ENCODE measurements at places on chromosomes 4 and X.

GRCh38 chr4:21949073-21949457 lies 493 bp upstream of the KCNIP4 start:
- no peak for DNase-seq

DNA sequence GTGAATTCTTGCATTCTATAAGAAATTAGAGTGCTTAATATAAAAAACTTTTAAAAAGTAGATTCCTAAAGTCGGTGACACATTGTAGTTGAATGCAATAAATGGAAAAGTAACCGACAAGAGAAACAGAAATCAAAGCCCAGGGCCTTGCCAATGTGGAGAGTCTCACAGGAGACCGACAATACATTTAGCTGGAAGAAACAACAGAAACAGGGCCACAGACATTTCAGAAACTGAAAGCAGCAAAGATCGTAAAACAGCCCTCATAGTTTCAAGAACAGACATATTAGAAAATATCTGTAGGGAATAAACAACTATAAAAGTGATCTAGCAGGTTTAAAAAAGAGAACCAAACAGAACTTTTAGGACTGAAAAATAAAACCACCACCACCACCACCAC lies 49.5 kb downstream of the STAP1 start:
- no peak for DNase-seq

DNA sequence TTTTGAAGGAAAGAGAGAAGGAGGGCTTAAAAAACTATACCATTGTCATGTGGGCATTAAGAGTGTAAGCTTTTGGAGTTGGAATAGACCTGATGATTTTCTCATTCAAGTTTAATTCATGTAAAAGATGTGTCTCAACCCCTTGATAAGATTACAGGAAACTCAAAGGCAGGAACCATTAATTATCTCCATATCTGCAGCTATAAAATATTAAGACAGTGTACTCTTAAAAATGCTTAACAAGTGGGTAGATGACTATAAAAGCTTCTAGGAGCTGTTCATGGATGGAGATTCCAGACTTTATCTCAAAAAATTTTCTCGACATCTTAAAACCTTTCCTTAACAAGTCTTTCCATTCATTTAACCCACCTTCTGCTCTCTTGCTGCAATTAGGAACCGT lies 208.3 kb downstream of the PALLD start:
- no peak for DNase-seq

- DNase-seq, result no peak
These were observed 237.6 kb downstream of the AFAP1 start for GRCh38 chr4:7701866-7702649.

DNA sequence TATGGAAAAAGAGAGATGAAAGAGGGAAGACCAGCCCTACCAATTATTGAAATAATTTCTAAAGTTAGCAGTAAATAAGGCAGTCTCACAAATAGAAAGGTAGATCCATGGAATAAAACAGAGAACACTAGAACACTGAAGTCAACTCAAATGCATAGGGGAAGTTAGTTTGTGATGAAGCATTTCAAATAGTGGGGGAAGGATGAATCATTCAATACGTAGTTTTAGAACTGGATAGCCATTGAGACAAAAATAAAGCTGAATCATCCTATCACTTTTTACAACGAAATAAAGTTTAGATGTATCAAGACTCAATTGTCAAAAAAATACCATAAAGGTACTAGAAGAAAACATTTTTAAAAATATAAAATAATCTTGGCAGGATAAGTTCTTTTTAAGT lies 143.2 kb upstream of the DGKK start:
- DNase-seq, result no peak

GRCh38 chr4:13054420-13054970 lies 429.6 kb downstream of the RAB28 start:
- no peak for DNase-seq

- DNase-seq, result no peak
These were observed 293.6 kb upstream of the NDST3 start for GRCh38 chr4:117740736-117741135.

GRCh38 chr4:80237992-80238391 lies 28.5 kb upstream of the FGF5 start:
- no peak for DNase-seq

DNA sequence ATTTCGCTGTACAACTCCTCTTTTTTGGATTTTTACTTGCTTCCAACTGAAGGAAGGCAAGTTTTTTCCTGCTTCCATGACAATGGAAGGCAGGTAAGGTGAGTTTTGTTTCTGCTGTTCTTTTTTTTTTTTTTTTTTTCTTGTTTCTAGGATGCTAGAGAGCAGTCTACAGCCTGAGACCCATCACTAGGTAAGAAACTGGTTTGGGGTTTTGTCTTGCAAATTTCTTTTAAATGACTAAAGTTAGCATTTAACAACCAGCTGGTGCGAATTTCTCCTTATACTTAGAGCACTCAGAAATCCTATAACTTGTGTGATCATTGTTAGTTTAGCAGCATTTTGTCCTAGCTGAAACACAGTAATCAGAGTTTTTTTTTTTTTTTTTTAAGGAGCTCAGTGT lies 378.4 kb upstream of the CNKSR2 start:
- no peak for DNase-seq

DNA sequence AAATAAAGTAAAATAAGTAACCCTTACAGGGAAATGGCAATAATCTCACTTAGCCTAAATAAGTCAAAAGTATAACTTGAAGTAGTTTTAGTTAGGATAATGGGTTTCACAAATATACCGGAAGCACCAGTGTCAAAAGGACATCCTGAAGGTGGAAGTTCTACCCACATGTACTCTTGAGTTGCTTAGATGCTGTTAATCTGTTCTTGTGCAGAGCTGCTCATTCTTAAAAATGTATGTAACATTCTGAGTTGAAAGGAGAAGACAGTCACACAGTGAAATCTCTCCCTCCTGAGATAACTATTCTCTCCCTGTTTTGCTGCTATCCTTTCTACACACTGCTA lies 11.2 kb upstream of the CCNG2 start:
- peak; percentile 56 for DNase-seq

DNA sequence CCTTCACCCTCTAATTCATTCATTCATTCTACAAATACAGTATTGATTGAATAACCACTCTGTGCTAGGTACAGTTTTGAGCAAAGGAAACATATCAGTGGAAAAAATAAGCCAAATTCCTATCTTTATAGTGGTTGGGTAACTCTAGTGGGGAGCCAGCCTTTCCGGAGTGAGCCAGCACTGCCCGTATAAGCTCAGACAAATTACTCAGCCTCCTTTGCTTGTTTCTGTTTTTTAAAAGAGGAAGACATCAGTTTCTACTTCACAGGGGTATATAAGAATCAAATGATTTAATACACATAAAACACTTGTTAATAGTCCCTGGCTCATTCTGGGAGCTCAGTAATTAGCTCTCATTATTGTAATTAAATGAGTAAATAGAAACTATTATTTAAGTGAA lies 238.2 kb upstream of the MAD2L1 start:
- DNase-seq, result peak; percentile 36

GRCh38 chrX:122866532-122866931 lies 317.5 kb upstream of the GRIA3 start:
- peak; percentile 1 for DNase-seq

DNA sequence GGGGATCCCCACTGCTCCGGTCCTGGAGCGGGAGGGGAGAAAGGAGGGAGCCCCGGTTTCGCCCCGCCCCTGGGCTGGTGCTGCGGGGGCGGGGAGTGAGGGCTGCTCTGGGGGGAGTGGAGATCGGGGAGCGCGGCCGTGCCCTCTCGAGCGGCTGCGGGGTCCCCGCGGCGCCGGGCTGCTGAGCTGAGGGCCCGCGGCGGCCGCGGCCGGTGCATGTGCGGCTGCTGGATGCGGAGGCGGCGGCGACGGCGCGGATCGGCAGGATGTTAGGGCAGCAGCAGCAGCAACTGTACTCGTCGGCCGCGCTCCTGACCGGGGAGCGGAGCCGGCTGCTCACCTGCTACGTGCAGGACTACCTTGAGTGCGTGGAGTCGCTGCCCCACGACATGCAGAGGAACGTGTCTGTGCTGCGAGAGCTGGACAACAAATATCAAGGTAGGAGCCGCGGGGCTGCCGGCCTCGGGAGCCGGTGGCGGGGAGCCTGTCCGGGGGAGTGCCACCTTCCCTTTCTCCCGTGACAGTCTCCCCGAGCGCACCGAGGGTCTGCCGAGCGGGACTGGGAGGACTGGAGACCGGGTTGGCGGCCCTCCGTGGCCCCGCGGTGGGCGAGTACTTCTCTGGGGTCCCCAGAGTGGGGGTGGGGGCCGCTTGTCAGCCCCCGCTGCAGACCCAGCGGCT lies at the start of gene ING2:
Gene ING2 (plus strand): TSS at position 129 of the 681 bp plus-strand sequence. CDS start 138 bp downstream, at position 267.
- DNase-seq, result peak; percentile 92

DNA sequence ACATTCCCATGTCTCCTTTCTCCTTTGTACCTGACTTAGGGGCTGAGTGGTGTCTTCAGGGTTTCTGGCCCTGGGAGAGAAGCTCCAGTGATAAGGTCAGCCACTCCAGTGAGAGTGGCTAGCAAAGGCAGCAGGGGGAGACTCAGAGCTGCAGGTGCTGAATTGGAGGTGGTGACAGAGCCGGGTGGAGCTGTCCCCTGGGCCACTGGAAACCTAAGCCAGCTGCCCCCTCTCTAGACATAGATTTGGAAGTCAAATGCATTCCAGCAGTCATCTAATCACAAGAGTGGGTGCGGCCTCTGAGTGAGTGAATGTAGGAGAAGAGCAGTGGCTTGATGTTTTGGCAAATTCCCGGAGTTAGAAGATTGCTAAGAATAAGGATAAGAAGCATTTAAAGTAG lies 28.5 kb downstream of the TRIM2 start:
- no peak for DNase-seq

DNA sequence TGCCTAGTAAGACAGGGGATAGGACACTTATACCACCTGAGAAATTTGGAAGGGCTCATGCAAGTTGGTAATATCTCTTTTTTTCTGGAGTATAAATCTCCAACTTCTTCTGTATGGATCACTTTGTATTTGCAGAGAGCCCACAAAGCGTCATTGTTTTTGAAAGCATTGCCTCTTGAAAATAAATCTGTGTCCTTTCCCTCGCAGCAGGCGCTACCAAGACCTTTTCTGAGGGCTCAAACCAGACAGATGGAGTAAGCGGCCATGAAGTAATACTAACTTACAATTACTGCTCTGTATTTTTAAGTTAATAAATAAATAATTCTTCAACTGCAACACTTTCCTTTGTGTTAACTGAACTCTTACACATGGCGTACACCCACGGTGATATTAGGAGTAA lies 56.0 kb upstream of the FBXW7 start:
- DNase-seq, result no peak

DNA sequence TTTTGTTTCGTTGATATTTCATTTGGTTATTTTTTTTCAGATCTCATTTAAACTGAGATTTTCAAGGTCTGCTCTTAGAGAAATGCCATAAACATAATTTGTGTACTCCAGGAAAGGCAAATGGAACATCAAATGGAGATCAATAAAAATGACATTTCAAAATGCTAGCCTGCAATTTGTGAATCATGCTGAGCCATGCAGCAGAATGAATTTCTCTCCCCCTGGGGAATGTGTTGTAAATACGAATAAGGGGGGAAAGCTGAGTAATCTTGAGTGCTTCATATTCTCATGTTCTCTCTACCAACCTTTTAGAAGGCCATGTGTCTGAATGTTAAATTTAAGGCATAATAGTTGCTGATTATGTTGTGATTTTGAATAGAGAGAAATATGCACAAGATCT lies 7.8 kb downstream of the ZCCHC4 start:
- no peak for DNase-seq

DNA sequence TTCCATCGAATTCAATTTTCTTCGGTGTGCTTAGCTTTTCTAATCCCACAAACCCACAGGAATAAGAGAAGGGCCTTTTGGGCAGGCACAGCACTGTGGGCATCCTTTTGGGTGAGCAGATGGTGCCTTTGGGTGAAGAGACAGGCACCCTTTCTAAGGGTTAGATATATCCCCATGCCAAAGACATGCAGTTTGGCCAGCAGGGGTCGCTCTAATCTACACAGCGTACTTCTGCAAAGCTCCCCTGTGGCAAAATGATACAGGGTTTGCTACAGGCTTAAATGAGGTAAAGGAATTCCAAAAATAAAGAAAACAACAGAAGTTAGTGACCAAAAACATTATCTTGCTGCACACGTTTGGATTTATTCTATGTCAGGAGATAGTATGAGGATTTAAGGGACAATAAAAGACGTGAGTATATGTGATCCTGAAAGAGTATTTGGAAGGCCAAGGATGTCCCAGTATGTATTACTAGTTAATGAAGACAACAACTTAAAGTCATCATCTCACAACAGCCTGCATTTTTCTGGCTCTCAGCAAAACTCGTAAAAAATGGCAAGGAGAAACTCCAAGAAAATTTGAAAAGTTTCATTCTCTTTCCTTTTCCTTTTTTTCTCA lies 49.5 kb downstream of the PHEX start:
- DNase-seq, result peak; percentile 75

DNA sequence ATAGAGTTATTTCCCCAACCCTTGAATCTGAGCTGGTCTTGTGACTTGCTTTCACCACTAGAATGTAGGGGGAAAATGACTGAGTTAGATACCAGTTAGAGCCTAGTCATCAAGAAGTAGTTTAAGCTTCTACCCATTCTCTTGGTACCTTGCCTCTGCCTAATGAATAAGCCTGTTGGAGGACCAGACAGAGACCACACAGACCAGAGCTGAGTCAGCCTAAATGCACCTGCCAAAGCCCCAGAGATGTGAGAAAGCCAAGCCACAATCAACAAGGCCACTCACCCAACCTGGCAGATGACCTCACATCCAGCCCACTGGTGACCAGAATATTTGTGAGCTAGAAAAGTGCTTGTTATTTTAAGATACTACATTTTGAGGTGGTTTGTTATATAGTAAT lies 85.2 kb upstream of the DCLK2 start:
- DNase-seq, result no peak

DNA sequence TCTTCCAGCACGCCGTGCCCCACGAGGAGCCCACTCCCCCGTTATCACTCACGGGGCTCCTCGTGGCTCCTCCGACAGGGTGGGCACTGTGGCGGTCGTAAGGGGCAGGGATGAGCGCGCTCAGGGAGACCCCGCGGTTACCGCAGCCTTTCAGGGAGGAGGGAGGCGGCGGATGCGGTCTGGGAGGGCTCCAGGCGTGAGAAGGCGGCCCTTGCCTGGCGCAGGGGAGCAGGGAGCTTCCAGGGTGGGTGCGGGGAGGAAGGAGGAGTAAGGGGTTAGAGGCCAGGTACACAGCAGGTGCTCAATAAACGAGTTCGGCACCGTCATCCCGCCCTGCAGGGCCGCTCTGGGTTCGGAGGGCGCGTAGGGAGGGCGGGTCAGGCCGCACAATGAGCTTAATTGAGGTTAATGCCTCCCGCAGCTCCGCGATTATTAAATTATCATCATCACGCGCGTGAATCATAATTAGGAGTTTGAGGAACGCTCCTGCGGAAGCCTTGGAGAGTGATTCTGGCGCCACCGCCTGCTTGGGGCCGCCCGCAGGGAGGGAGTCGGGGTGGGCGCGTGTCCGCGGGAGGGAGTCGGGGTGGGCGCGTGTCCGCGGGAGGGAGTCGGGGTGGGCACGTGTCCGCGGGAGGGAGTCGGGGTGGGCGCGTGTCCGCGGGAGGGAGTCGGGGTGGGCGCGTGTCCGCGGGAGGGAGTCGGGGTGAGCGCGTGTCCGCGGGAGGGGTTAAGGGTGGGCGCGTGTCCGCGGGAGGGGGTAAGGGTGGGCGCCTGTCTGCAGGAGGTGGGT lies 7.6 kb upstream of the NKX1-1 start:
- DNase-seq, result no peak

- no peak for DNase-seq
These were observed 407.5 kb downstream of the GALNTL6 start for GRCh38 chr4:172220679-172221078.
